Heart left ventricle (tissue), 16 donors: ENCODE measurements at places on chromosomes 5 and 9. TPM values are rescaled to one million over a fixed set of nuclear protein-coding genes. Genes with fewer than 3 reads are reported as not detected.

Gene JMY
- total RNA-seq, result 11.5 TPM

Gene TAF11L5
- not detected for total RNA-seq

Gene NDUFA8
- total RNA-seq, result 298 TPM

Gene AIF1L
- total RNA-seq, result 93.8 TPM

Gene ERMP1
- 23.2 TPM for total RNA-seq

Gene ZNF618
- 2.3 TPM for total RNA-seq

Gene SGCD
- total RNA-seq, result 150 TPM

Gene CTNND2
- total RNA-seq, result 4.0 TPM

Gene TEX48
- total RNA-seq, result not detected
